Spinal cord (tissue), 10 donors: ENCODE measurements at places on chromosomes 2 and 18. TPM values are rescaled to one million over a fixed set of nuclear protein-coding genes. Genes with fewer than 3 reads are reported as not detected.

DNA sequence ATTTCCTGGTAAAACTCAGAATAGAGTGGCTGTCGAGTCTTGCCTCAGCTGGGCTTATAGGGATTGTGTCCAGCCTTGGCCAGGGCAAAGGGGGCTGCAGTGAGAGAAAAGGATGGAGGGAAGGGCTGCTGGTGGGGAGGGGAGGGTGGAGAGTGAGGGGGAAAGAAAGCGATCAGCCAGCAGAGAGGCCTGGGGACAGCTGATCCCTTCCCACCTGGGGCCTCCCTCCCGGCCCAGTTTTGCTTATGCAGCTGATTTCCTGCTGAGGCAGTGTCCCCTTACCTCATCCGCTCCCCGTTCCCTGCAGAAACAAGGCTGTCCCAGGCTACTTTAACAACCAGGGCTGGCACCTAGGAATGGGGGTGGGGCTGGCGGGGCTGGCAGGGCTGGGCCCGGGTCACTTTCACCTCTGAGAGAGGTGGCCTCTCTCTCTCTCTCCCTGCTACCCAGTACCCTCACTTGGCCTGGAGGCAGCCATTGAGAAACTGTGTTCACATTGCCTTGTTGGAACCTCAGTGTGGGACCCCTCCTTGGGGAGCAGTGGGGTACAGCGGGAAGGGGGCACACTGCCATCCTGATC, 12.2 kb upstream of the GMPPA start:
- peaks cover 45% of the 10 kb centered on the region for H3K27me3 ChIP-seq
- DNase-seq, result no peak
- H3K36me3 ChIP-seq, result peaks cover 61% of the 10 kb centered on the region
- no peak overlapping the region for H3K27ac ChIP-seq

DNA sequence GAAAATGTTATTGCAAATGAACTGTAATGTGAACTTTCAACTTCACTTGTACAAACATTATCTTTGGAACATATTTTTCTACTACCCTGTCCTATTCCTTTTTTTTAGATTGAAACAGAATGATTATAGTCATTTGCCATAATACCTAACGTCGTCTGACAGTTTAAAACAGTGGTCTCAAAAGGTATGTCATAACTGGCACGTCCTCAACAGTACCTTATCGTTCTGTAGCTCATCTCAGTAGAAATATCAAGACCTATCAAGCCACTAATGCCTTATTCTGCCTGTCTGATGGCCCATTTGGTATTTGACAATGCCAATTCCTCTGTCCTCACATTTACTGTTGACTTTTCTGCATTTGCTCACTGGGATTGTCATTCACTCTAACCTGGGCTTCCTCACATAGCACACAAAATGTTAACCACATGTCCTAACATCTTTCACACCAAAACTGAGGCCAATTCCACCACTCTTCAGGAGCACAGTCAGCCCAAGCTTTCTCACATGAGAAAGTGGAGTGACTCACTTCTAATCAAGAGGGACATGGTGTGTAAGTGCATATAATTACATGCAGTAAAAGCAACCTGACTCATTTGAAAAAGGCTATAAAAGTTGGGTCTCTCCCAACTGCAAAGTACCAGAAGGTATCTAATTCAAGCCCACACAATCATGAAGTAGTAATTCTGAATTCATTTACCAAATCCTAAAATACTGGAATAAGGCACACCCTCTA, 34.8 kb downstream of the DNER start:
- no peak for DNase-seq
- peaks cover 8% of the 10 kb centered on the region for H3K4me1 ChIP-seq
- no peak overlapping the region for H3K27ac ChIP-seq
- no peak overlapping the region for H3K4me3 ChIP-seq

DNA sequence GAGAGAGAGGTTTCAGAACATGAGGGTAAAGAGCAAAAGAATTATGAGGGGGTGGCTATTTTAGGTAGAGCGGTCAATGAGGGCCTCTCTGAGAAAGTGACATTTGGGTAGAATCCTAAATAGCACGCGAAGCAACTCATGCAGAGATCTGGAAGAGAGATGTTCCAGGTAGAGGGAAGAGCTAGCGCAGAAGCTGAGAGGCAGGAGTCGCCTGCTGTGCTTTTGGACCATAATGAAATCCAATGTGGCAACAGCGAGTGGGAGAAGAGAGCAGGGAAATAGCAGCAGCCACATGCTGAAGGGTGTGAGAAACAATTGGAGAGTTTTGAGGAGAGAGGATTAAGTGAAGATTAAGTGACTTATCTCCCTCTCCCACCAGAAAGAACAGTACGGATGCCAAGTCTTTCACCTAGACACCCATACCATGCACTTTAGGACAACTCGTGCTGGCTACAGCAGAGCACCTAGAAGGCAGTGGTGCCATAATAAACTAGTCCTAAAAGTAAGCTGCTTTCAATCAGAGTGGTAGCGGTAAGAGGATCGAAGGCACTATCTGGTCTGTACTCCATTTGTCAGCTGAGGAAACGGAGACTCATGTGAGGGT, 129.7 kb downstream of the LRP2 start:
- H3K36me3 ChIP-seq, result no peaks in the 10 kb centered on the region
- DNase-seq, result no peak
- no peak overlapping the region for H3K4me3 ChIP-seq
- no peaks in the 10 kb centered on the region for H3K4me1 ChIP-seq
- H3K27me3 ChIP-seq, result peaks cover 3% of the 10 kb centered on the region

GRCh38 chr2:144894612-144895599, 375.0 kb upstream of the ZEB2 start:
- no peak overlapping the region for H3K4me3 ChIP-seq
- DNase-seq, result peak; percentile 5
- H3K27ac ChIP-seq, result no peak overlapping the region

- H3K36me3 ChIP-seq, result peaks cover 14% of the 10 kb centered on the region
- H3K4me3 ChIP-seq, result no peak overlapping the region
- H3K27me3 ChIP-seq, result no peaks in the 10 kb centered on the region
- no peak for DNase-seq
- no peaks in the 10 kb centered on the region for H3K4me1 ChIP-seq
Observed at GRCh38 chr2:61320181-61320580, 150.7 kb downstream of the USP34 start.

DNA sequence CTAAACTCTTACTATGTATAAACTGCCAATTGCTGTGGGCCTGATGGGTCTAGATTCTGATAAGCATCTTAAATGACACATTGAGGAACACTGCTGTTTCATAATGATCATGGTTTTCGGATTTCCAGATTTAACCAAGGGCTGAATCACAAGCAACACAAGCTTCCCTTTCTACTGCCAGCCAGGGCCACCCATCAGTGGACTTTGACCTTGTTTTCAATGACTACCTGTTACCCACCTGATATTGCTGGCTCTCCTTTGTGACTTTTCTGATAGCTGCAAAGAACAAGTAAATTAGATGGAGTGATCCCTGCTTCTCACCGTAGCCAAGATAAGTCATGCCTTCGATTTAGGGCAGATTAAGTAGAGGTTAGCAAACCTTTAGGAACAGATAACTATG, 259.0 kb downstream of the PAX3 start:
- H3K4me3 ChIP-seq, result no peak overlapping the region
- no peaks in the 10 kb centered on the region for H3K4me1 ChIP-seq
- no peak for DNase-seq
- H3K36me3 ChIP-seq, result no peaks in the 10 kb centered on the region
- H3K27ac ChIP-seq, result no peak overlapping the region

DNA sequence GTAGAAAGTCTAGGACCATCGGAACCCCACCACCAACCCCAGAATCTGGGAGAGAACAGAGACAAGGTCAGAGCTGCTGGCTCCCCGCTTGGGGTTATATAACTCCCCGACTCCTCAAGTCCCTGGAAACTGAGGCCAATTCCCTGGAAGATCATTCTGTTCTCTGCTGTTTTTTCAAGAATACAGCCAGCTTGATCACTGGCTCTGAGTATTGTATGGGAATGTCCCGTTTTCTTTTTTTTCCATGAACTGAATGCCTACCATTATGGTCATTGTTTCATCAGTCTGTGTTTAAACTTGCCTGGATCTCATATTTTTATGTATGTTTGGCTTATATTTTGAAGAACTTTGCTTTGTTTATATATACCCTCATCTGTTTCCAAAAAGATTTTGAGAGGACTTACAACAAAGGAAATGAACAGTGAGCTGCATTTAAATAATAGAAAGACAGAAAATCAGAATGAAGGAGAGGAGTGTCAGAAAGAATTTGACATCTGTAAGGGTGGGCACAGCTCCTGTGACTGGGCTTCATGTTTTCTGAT, 90.0 kb upstream of the ALPP start:
- no peaks in the 10 kb centered on the region for H3K27me3 ChIP-seq
- H3K36me3 ChIP-seq, result peaks cover 3% of the 10 kb centered on the region
- H3K4me1 ChIP-seq, result peaks cover 18% of the 10 kb centered on the region
- no peak overlapping the region for H3K27ac ChIP-seq
- H3K4me3 ChIP-seq, result no peak overlapping the region

DNA sequence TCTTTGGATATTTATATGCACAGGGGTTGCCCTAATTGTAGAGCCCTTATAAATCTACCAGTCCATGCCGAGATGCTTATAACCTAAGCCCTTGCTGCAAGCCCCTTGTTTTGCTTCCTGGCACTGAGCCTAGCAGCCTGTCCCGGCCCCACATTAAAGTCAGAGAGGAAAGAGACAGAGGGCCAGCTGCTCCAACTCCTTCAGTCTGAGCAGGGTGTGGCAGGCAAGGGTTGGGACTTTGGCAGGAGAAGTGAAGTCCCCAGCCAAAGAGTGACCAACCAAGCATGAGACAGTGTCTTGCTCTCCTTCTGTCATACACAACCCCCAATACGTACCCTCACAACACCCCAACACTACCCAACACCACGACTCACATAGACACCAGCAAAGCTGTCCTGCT, 54.7 kb upstream of the FZD7 start:
- no peak for DNase-seq
- H3K36me3 ChIP-seq, result no peaks in the 10 kb centered on the region
- H3K4me3 ChIP-seq, result no peak overlapping the region
- peaks cover 16% of the 10 kb centered on the region for H3K4me1 ChIP-seq
- peaks cover 12% of the 10 kb centered on the region for H3K27me3 ChIP-seq

DNA sequence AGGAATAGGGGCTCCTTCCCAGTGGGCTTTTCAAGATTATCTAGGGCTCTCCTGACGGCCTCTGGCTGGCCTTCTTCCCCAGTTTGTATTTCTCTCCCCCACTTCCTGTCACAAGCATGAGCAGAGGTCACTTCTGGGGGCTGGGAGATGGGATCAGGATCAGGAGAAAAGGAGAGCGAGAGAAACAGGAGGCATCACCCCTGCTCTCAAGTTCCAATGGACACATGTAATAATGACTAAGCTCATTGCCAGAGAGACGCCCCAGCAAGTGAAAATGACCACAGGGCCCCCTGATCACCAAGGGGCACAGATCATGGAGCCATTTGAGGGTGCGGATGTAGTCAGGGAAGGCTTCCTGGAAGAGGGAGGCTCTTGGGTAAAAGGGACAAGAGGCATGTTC, 92.1 kb downstream of the SMAD7 start:
- peak overlapping the region; percentile 65 for H3K27ac ChIP-seq
- H3K36me3 ChIP-seq, result peaks cover 63% of the 10 kb centered on the region
- H3K4me1 ChIP-seq, result peaks cover 44% of the 10 kb centered on the region
- no peak overlapping the region for H3K4me3 ChIP-seq

DNA sequence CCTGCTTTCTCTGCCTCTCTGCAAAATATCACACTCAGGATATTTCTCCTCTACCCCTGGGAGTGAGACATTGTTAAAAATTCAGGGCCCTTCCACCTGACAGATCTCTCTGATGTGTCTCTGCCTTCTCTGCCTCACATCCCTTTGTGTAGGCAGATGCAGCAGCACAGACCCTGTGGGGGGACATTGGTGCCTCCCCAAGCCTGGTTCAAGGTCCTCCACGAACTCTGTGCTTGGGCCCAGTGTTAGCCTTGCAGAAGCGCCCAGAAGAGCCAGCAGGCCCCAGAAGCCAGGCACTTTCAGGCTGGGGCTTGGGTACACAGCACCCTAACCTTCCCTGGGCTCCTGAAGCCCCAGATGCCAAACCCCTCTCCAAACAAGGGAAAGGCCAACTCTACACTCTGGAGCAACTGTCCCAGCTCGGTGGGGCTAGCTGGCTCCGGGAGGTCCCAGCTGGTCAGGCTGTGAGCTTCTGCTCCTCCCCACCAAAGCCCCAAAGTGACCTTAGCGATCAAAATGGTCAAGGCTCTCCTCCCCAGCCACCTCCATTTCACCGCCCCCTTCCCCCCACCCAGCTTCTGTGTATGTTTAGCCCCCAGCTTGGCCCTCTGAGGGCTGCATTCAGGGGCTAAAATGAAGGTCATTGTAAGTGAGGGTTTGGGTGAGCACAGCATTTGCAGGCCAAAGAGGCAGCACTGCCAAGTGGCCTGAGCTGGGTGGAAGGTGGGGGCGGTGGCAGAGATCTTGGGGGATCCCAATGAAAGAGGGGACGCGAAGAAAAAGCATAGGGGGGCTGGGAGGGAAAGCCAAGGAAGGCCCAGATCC, 2.6 kb downstream of the HOXD9 start:
- DNase-seq, result no peak
- peaks cover 59% of the 10 kb centered on the region for H3K27me3 ChIP-seq
- H3K4me1 ChIP-seq, result peaks cover 50% of the 10 kb centered on the region
- peak overlapping the region; percentile 51 for H3K4me3 ChIP-seq

DNA sequence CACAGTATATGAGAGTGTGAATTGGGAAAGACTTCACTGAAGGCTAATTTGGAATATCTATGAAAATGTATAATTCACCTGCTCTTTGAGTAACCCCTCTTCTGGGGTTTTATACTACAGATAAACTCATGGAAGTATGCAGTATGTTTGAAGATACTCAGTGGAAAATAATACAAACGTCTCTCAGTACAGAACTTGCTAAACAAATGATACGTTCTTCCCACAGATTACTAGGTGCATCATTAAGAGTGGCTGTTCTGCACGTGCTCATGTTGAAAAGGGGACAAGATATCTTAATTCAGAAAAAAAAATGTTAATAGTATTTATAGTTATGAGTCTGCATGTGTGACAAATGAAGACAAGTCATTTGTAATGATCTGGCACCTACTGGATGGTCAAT, 70.2 kb upstream of the EPAS1 start:
- no peaks in the 10 kb centered on the region for H3K27me3 ChIP-seq
- peaks cover 8% of the 10 kb centered on the region for H3K4me1 ChIP-seq
- H3K36me3 ChIP-seq, result no peaks in the 10 kb centered on the region
- H3K4me3 ChIP-seq, result no peak overlapping the region
- no peak for DNase-seq

GRCh38 chr2:170330881-170331280, 152.9 kb downstream of the MYO3B start:
- H3K36me3 ChIP-seq, result no peaks in the 10 kb centered on the region
- no peaks in the 10 kb centered on the region for H3K4me1 ChIP-seq
- H3K27ac ChIP-seq, result no peak overlapping the region

DNA sequence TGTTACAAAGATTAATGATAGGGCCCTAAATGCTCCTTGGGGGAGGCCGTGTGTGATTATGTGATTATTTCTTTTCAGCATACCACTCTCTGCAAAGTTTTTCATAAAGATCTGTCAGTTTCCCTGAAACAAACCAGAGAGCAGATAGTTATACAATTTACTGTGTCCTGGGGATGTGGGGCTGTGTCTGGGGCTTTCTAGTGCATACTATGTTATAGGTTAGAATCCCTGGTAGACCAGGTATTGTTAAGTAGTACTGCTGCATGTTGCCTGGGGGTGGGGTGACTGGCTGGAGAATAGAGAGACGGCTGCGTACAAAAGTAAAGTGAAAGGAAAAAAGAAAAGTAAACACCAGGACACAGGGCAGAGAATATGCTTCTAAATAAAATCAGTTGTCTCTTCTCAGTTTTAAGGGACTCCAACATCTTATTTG, 3.3 kb upstream of the CCBE1 start:
- H3K36me3 ChIP-seq, result no peaks in the 10 kb centered on the region
- no peak overlapping the region for H3K27ac ChIP-seq
- H3K4me3 ChIP-seq, result no peak overlapping the region
- H3K27me3 ChIP-seq, result peaks cover 55% of the 10 kb centered on the region
- H3K4me1 ChIP-seq, result peaks cover 21% of the 10 kb centered on the region

Gene MARS2
- 5.3 TPM for total RNA-seq

Gene TMEM247
- not detected for total RNA-seq

Gene XIRP2
- total RNA-seq, result 1.6 TPM

Gene NEURL3
- total RNA-seq, result 0.30 TPM

Gene CCDC142
- total RNA-seq, result 20.8 TPM

Gene NR4A2
- 4.0 TPM for total RNA-seq
